Psoas muscle (tissue), 8 donors: ENCODE measurements at places on chromosomes 13 and 19. TPM values are rescaled to one million over a fixed set of nuclear protein-coding genes. Genes with fewer than 3 reads are reported as not detected.

The PALM gene
- total RNA-seq = 9.3 TPM

The ERFL gene
- total RNA-seq = not detected

The NLRP4 gene
- not detected for total RNA-seq

GRCh38 chr13:113423520-113424163, 29.6 kb downstream of the ADPRHL1 start:
- no peak overlapping the region for H3K27ac ChIP-seq
- peaks cover 66% of the 10 kb centered on the region for H3K36me3 ChIP-seq
- H3K27me3 ChIP-seq = no peaks in the 10 kb centered on the region
- no peak for DNase-seq

- peaks cover 5% of the 10 kb centered on the region for H3K4me1 ChIP-seq
- H3K4me3 ChIP-seq = no peak overlapping the region
- no peaks in the 10 kb centered on the region for H3K27me3 ChIP-seq
- no peak for DNase-seq
- H3K27ac ChIP-seq = no peak overlapping the region
These were observed 3.5 kb downstream of the USF2 start for GRCh38 chr19:35272122-35272719.

DNA sequence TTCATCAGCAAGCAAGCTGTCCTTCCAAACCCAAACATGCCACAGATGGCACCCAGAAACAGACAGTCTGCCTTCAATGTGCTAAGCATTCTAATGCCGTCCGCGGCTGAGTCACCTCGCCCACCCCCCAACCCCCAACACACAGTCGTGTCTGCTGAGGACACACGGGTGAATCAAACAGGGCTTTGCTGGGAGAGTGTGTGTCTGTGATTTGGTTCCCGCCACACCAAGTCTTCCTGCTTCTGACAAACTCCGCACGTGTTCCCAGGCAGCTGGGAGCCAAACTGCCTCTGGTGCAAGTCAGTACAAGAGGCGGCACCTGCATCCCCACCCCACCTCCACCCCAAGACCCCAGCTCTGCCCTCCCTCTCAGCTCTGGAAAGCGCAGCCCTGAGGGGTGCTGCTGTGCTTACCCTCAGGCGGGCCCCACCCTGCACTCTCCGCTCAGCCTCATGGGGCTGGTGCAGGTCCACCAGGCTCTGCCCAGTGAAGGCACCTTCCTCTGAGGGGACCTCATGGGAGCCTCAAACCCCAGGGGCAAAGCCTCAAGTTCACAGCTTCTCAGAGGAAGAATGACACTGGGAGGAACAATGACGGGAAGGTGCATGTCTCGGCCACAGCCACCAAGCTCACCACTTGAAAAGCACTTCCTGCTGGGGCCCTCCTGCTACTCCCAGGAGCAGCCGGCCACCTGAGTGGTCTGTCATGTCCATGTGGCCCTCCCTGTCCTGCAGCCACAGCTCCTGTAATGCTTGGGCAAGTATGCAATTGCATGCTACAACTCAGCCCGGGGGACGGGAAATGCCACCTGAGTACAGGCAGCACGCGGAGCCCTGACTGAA, 15.0 kb upstream of the SLC35E1 start:
- no peak for DNase-seq
- H3K4me3 ChIP-seq = peak overlapping the region; percentile 36
- no peaks in the 10 kb centered on the region for H3K27me3 ChIP-seq
- H3K27ac ChIP-seq = peak overlapping the region; percentile 93
- no peaks in the 10 kb centered on the region for H3K36me3 ChIP-seq

- no peak overlapping the region for H3K4me3 ChIP-seq
- H3K27ac ChIP-seq = no peak overlapping the region
- no peaks in the 10 kb centered on the region for H3K4me1 ChIP-seq
- no peaks in the 10 kb centered on the region for H3K27me3 ChIP-seq
- no peak for DNase-seq
These were observed 1437.6 kb downstream of the UQCRFS1 start for GRCh38 chr19:27775395-27775794.

GRCh38 chr13:75460644-75461043, 21.3 kb downstream of the TBC1D4 start:
- no peaks in the 10 kb centered on the region for H3K27me3 ChIP-seq
- H3K4me3 ChIP-seq = no peak overlapping the region
- peak overlapping the region; percentile 92 for H3K27ac ChIP-seq
- H3K4me1 ChIP-seq = peaks cover 89% of the 10 kb centered on the region
- DNase-seq = no peak
